ENCODE measurements at places on chromosomes 5 and 9.

DNA sequence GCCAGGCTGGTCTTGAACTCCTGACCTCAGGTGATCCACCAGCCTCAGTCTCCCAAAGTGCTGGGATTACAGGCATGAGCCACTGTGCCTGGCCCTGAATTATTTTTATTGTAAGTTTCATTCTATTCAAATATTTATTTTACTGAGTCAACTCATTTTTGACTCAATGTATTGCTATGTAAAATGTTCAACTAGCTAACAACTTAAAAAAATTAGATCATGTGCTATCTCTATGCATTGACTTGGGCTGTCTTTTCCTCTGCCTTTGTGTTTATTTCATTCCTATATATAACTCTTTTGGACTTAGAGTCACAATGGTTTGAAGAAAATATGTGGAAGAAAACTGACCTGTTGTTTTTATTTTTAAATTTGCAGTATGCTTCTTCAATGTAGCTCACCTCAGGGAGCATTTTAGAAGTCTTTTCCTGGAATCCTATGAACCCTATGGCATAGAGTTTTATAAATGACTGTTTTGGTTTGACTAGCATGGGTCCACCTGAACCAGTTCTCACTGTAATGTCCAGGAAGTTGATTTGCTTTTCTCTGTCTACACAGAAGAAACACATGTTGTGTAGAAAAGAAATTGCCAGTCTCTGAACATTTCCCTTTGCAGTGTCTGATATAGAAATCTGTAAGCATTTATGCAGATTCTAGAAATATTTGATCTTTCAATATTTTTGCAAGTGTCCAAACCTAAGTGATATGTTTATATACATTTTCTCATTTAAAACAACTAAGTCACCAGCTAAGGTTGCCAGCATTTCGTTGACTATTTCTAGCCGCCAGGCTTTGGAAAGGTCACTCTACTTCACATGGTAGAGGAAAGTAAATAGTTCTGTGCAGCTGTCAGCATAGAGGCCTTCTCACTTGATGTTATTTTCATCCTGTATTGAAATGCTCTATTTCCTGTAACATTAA, 138.8 kb downstream of the PCSK1 start:
- DNase-seq, result no peak

DNA sequence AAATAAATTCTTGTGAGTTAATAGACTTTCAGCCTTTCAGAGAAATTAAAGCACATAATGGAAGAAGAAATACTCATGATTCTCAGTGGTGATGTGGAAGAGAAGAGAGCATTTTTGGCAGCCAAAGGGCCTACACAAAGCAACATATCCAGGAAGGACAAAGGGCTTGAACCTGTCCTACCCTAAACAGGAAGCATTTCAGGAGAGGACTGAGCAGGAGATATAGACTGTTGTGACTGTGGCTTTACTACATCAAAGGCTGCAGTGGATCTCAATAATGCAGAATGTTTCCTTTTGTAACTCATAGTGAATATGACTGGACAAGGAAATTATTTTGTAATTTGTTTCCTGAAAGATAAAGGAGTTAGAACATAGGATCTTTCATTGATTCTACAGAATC, 1.3 kb upstream of the PARP8 start:
- DNase-seq, result no peak

DNA sequence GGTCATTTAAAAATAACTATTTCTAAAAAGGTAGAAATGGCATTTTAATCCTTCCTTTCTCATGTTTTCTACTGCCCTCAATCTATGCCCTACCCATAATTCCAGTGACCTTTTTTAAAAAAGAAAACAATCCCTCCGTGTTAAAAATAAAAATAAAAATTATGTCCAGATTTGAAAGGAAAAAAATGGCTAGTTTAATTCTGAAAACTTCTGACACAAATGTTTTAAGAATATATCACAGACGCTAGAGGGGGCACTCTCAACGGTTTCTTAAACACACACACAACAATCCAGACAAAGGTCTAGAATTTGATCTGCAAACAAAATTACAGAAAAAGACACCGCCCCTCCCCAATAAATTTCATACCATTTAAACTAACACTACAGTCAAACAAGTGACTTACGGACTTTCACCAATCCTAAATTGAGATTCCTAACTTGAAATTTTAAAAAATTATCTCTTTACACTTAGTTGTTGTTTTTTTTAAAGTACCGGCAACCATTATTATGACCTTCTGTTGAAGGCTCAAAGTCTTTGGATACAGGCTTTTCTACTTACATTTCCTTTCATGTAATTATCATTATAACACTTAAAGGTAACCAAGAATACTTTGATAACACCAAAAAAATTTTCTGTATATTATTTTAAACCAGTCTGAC, 38.2 kb downstream of the CLINT1 start:
- no peak for DNase-seq

DNA sequence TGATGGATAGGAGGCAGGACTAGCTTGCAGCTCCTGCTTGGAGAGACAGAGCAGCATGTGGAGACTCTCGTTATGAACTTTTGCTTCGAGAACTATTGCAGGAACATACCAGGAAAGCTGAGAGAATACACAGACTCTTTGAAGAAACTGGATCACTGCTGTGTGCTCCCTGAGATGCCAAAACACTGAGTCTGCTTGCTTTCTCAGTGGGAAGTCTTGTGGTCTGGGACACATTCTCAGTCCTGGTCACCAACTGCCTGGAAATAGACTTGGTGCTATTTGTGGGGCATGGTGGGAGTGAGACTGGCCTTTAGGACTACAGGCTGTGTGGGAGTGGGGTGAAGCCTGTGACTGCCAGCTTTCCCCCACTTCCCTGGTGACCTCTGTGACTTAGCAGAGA, 252.6 kb downstream of the MED10 start:
- no peak for DNase-seq

- no peak for DNase-seq
Measured at GRCh38 chr5:35811108-35811741, 45.5 kb upstream of the IL7R start.

- DNase-seq, result no peak
Measured at GRCh38 chr9:135622415-135623020, 16.8 kb downstream of the GLT6D1 start.

GRCh38 chr5:155729684-155730059, 597.3 kb upstream of the SGCD start:
- DNase-seq, result no peak

DNA sequence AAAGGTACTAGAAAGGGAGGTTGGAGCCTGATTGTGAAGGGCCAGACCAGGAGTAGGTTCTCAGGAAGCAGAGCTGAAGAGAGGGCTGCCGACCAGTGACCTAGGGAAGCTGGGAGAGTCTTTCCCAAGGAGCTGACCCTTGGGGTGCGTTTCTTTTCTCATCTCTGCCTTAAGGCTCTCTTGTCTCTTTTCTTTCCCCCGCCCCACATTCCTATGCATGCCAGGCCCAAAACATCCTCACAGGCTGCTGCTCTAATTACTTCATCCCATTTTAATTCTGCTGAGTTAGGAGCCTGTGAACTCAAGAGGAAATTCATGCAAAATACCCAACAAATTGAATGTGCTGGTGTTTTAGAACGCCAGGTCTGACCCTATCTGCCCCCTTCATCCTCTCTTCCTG, 46.9 kb upstream of the HSPA9 start:
- no peak for DNase-seq

DNA sequence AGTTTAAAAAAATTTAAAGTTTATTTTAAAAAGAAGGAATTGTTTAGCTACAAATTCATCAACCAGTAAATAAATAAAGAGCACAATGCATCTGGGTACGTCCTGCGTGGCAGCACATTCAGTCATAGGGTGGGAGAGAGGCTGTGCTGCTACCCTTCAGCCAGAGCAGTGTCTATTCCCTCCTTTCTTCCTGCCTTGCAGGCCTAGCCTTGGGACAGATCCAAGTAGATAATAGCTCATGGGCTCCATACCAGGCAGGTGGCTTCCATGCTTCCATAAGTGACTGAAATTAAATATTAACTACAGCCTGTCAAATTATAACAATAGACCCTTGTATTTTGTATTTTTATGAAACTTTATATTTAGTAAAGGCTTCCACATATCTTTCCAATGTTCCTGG, 408.3 kb upstream of the RGMB start:
- DNase-seq, result no peak

DNA sequence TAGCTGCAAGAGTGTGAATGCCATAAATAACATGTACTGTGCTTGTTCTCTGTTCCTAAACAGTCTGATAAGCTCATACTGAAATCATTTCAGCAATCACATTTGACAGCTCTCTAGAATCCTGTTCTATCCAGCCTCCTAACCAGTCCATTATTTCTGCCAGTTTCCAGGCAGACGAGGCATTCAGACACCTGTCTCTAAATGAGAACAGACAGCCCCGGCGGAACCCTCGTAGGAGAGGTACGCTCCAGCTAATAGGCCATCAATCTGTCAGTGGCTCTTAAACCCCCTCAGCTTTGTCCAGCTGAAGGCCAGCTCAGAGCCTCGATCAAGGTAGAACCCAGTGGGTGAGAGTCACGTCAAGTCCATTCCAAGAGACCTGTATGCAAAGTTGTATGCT, 272.3 kb downstream of the GLIS3 start:
- DNase-seq, result no peak

- DNase-seq, result peak; percentile 57
Measured at GRCh38 chr9:447230-448025, 232.8 kb downstream of the DOCK8 start.

- DNase-seq, result no peak
Measured at GRCh38 chr5:59856358-59856757, 37.2 kb downstream of the PDE4D start.

DNA sequence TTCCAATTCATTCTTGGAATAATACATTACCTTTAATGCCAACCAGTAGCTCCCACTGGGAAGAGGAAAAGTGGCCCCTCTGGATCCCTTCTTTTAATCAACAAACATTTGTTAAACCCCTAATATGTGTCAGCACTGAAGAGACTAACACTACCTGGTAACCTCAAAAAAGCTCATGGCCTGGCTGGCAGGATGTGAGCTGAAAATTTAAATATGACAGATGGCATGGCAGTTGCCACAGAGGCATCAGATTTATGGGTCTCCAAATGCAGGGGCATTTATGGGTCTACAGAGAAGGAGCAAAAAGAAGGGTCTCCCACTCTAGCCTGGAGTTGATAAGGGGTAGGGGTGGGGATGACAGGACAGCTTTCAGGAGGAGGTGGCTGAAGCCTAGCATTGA, 12.5 kb downstream of the DNAH5 start:
- no peak for DNase-seq

GRCh38 chr5:61132559-61132958, 29.7 kb downstream of the SMIM15 start:
- DNase-seq, result no peak

- no peak for DNase-seq
Measured at GRCh38 chr5:136023958-136024541, 4.7 kb upstream of the TGFBI start.

DNA sequence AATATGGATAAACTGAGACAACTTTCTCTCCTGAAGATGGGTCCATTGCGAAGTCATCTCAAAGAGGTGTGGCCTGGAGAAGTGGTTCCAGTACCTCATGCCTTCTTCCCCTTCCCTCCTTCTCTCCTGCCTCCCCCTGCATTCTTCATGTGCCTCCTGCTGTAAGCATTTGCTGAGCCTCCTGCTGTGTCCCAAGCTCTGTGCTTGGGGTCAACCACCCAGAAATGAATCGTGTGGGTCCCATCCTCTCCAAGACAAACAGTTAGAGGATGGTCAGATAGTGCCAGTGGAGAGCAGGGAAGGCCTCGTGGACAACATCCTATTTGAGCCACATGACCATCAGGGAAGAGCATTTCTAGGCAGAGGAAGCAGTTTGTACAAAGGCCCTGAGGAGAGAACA, 53.5 kb downstream of the KCNIP1 start:
- no peak for DNase-seq

DNA sequence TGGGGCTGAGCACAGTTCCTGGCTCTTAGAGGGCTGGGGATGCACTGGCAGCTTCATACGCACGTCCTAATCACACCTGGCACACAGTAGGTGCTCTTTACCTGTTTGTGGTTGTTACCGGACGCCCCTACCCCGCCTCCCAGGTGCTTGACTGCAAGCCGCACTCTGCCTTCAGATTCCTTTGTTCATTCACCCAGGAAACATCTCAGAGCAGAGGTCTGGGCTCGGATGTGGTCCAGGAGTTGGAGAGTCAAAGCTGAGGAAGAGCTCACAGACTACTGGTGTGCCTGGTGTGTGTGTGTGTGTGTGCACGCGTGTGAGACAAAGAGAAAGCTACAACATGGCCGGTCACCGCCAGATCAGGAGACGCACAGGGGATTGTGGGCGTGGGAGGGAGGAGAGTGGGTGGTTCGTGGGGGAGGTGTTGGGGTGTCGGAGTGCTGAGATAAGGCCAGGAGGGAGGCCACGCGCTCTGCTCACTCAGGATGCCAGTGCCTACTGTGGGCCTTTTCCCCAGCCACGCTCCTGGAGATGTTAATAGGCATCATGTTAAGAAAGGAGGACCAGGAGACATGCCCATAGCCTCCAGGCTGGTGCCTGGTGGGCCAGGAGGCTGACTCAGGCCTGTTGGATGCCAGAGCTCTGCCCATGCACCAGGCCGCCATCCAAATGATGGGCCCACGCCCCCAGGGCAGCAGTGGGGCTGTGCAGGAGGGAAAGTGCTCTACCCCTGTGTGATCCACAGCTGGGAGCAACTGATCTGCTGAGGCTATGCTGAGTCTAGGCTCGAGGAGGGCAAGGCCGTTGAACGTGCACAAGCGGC, 39.9 kb downstream of the CRB2 start:
- DNase-seq, result no peak

DNA sequence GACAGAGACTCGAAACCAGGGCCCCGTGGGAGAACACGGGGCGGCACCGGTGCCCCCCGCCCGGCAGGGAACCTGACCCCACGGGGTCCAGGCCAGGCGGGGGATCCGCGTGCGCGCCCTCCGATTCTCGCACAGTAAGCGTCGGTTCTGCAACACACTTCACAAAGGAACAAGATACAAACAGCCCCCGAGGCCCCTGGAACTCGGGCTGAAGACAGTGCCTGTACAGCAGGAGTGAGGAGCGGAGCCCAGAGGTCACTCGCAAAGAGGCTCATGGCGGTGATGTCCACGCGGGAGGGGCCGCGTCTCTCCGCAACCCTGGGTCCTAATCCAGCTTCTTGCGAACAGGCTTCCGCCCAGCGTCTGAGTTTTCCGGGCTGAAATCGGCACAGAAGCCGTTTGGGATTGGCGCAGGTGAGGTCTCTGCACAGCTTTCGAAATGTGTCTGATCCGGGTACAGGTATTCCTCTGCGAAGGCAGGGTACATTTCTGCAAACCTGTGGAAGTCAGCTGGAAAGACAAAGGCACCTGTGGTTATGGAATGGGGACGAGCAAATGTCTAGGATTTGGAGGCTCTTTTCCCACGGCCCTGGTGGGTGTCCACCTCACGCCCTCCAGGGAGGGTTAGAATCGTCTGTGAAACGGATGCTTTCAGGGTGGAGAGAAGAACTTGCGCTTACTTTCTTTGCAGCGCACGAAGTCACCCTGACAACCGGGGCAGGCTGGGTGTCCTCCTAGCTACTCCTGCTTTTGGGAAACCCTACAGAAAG, 18.3 kb upstream of the SLC6A3 start:
- no peak for DNase-seq
